Posterior cingulate gyrus (tissue), 11 donors: ENCODE measurements at places on chromosomes 5 and 9.

DNA sequence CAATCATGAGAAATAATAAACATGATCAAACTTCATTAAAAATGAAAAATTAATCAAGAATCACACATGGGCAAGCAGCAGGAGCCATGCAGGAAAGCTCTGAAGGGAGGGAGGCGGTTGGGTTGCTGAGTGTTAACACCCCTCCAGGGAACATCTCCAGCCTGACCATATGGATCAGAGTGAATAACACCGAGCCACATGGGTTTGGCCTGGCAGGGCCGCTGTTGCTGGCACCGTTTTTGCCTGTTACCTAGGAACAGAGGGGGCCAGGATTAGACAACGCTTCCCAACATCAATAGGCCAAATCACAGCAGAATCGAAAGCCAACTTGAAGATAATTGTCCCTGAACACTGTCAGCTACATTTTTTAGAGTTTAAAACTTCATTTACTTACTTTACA lies 160.2 kb downstream of the DENND1A start:
- DNase-seq, result no peak

- no peak for DNase-seq
These were observed 43.4 kb downstream of the DUSP1 start for GRCh38 chr5:172727551-172727950.

GRCh38 chr5:38258042-38258318 lies 379 bp upstream of the EGFLAM start:
- no peak for DNase-seq

DNA sequence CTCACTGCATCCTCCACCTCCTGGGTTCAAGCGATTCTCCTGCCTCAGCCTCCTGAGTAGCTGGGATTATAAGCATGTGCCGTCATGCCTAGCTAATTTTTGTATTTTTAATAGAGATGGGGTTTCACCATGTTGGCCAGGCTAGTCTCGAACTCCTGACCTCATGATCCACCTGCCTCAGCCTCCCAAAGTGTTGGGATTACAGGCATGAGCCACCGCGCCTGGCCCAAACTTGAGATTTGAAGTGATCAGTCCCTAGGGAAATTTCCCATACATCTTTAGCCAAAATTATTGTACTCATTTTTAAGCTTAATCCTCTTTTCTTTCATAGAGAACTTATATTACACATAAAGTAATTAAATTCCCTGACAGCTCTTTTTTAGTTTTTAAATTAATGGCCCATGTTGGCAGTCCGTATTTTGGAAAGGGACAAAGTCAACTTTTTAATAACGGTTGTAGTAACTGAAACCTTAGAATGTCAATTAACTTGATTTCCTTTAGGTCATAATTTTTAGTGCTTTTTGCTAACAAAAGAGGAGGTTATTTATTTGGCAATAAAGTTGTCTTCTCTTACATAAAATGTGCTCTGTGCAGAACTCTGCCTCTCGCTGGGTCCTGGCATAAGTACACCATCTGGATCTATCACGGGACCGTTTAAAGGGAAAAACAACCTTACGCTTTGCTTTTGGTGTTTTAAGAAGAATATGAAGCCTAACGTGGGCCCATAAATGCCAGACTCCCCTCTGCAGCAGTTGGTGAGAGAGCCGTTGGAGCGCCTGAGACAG lies 142.3 kb upstream of the OTULINL start:
- no peak for DNase-seq

GRCh38 chr5:9815051-9815450 lies 184.9 kb upstream of the TAS2R1 start:
- no peak for DNase-seq

DNA sequence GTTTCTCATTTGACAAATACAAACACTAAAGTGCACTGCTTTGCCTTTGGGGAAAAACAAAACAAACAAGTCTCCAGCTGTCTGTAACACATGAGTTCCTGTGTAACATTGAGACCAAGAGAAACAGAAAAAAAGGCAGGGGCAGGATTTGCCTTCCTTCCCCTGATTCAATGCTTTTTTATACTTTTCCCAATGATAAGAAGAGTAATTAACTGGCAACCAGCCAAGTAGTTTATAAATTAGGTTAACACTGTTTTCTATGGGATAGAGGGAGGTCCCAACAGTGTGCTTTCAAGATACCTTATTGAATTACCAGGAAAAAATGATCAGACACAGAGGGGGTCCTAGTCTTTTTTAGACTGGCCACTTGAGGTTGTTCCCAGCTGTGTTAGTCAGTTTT lies 346.8 kb downstream of the TRIM36 start:
- no peak for DNase-seq
